ENCODE measurements at places on chromosomes 11 and 22.

DNA sequence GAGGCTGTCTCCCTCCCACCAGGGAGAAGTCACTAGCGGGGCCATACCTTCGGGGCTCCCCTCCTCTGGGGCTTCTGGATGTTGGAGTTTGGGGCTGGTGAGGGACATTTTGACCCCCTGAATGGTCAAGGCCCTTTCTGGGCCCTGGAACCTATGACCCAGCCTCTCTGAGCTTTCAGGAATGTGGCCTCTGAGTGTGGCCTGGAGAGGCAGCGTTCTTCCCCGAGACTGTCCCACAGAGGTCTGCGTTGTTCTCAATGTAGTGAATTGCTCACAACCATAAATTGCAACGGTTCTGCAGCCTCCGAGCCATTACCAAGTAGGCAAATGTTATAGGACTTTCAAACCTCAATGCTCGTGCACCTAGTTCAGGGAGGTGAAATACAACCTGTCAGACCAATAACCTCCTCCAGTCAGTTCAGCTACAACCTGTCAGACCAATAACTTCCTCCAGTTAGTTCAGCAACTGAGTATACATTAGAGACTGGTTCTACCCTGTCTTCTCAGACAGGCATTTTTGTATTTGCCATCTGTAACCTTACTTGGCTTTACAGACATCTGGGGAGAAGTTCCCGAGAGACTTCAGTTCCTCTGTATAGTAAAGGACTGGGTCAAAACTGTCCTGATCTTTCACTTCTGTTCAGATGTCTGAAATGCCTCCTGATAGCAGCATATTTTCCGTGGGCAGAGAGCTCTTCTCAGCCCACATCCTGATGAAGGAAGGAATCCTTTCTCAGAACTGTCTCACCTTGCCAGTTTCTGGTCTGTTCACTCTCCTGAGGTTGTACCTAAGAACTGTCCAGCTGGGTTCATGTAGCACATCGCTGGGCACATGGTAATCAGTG is 34.2 kb downstream of the MICAL2 start:
- DNase-seq: no peak

DNA sequence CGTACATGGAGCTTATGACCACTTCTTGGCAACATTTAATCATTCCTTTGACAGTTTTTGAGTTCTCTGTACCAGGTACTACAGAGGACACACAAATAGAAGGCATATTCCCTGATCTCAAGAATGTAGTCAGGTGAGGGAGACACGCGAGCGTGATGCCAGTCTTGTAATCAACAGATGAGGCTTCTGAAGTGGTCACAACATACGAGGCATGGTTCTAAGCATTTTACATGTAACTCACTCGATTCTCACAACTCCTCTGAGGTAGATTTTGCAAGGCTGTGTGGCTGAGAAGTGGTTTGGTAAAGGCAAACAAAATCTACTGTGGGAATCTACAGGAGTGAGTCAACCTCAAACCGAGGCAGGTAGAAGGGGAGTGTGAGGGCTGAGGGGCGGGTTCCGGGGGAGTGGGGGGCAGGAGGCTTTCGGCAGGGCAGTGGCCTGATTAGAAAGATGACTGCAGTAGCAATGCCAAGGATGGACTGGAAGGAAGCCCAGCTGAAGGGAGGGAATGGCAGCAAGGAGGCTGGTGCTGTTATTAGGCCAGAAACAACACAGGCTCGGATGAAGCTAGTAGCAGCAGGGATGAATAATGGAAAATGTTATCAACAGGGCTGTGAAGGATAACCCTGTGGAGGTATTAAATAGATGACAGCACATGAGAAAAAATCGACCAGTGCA is 63.8 kb downstream of the ST14 start:
- DNase-seq: no peak

GRCh38 chr11:120058931-120059330 is 79.0 kb downstream of the TRIM29 start:
- no peak for DNase-seq

- DNase-seq: no peak
These were observed 21.6 kb upstream of the PEX26 start for GRCh38 chr22:18056161-18056666.

DNA sequence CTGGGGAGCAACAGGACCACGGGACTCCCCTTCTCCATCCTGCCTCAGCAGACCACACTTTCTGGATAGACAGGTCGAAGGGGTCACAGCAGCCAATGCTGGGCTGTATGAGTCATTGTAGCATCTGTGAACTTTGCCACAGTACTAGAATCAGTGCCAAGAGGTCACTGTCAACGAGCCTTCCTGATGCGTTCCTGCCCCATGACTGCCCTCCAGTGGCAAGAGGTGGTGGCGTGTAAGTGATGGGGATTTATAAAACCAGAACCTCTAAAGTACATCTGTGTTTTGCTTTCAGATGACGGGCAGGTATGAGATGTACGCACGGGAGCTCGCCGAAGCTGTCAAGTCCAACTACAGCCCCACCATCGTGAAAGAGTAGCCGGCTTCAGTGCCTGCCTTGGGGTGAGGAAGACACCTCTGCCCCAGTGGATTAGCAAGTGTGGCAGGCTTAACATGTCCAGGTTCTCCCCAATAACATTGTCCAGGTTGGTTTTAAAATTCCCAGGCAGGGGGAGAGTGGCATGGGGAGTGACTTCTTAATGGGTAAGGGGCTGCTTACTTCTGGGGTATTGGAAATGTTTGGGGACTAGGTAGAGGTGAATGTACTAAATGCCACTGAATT is 29.4 kb downstream of the GUCD1 start:
- DNase-seq: peak; percentile 80

DNA sequence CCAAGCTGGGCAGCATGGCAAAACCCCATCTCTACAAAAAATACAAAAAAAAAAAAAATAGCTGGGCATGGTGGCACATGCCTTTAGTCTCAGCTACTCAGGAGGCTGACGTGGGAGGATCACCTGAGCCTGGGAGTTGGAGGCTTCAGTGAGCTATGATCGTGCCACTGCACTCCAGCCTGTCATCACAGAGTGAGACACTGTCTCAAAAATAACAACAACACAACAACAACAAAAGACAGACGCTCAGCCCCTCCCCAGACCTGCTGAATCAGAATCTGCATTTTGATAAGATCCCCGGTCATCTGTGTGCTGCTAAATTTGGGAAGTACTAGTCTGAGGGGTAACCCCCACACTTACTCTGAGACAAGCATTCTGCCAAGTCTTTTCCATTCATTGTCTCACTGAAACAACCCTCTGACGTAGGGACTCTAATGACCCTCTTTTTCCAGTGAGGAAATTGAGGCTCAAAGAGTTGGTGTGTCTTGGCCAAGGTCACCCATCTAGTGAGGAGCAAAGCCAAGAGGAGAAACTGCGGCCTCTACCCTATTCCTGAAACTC is 7.5 kb downstream of the NEFH start:
- no peak for DNase-seq

GRCh38 chr22:38873469-38874411 is 1.7 kb upstream of the CBX6 start:
- peak; percentile 34 for DNase-seq

DNA sequence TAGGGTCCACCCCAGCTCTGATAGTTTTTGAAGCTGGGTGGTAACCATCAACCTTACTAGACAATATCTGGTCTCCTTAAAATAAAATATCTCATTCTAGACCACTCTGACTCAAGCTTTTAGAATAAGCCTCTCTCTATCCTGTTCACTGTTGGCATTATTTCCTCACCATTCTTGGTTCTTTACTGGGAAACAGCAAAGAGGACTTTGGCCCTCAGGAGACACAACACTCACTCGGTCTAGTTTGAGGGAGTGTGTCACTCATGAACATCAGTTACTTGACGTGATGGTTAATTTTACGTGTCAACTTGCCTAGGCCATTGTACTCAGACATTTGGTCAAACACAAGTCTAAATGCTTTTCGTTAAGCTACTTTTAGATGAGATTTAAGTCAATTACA is 110.6 kb downstream of the FAM76B start:
- DNase-seq: no peak
